ENCODE measurements at places on chromosomes 2 and 18. TPM values are rescaled to one million over a fixed set of nuclear protein-coding genes. Genes with fewer than 3 reads are reported as not detected.

Gene CIDEA
- not detected for total RNA-seq

Gene LOXHD1
- total RNA-seq: not detected

Gene ARHGAP15
- total RNA-seq: 167 TPM

Gene DPP10
- not detected for total RNA-seq

Gene MPP4
- total RNA-seq: not detected

Gene SERPINE2
- total RNA-seq: 7.9 TPM

Gene ANKRD36
- total RNA-seq: 51.1 TPM

Gene ARL6IP6
- 47.0 TPM for total RNA-seq

Gene TANC1
- total RNA-seq: 0.55 TPM

Gene DLGAP1
- total RNA-seq: 0.53 TPM

Gene CRYBA2
- not detected for total RNA-seq

Gene DIPK1C
- total RNA-seq: not detected

Gene E2F6
- total RNA-seq: 6.6 TPM

Gene SCTR
- total RNA-seq: not detected

Gene TRIM43
- total RNA-seq: 0.73 TPM

Gene RAB6D
- 0.18 TPM for total RNA-seq

Gene CIB4
- total RNA-seq: not detected

Gene HAAO
- 0.28 TPM for total RNA-seq

Gene TRIM54
- not detected for total RNA-seq

Gene CD226
- 111 TPM for total RNA-seq

Gene CNGA3
- total RNA-seq: not detected

Gene SPP2
- total RNA-seq: not detected

Gene ANKRD30B
- total RNA-seq: not detected

Gene CDKL4
- not detected for total RNA-seq

Gene BARD1
- total RNA-seq: 43.7 TPM

Gene PROM2
- total RNA-seq: 0.18 TPM

Data from activated CD4-positive, alpha-beta memory T cell treated with anti-CD3 and anti-CD28 coated beads, Interleukin-2, amount 10 ng/mL, durations not matched to agents 7 days and 5 days (primary cell).